ENCODE measurements at places on chromosomes 16 and 17.

GRCh38 chr17:82053130-82053529, 1.4 kb downstream of the GPS1 start:
- no peak for DNase-seq

- no peak for DNase-seq
These were observed 94.6 kb upstream of the SALL1 start for GRCh38 chr16:51245658-51245995.

- DNase-seq: no peak
These were observed 46.0 kb downstream of the CDH11 start for GRCh38 chr16:65075877-65076276.

GRCh38 chr16:86565181-86565631, 1.4 kb upstream of the FOXC2 start:
- no peak for DNase-seq

GRCh38 chr17:45040459-45040858, 11.0 kb downstream of the DCAKD start:
- no peak for DNase-seq

- DNase-seq: no peak
These were observed 21.6 kb downstream of the PIP4K2B start for GRCh38 chr17:38777641-38778250.

GRCh38 chr17:6191405-6192324, 121.5 kb downstream of the WSCD1 start:
- DNase-seq: no peak

DNA sequence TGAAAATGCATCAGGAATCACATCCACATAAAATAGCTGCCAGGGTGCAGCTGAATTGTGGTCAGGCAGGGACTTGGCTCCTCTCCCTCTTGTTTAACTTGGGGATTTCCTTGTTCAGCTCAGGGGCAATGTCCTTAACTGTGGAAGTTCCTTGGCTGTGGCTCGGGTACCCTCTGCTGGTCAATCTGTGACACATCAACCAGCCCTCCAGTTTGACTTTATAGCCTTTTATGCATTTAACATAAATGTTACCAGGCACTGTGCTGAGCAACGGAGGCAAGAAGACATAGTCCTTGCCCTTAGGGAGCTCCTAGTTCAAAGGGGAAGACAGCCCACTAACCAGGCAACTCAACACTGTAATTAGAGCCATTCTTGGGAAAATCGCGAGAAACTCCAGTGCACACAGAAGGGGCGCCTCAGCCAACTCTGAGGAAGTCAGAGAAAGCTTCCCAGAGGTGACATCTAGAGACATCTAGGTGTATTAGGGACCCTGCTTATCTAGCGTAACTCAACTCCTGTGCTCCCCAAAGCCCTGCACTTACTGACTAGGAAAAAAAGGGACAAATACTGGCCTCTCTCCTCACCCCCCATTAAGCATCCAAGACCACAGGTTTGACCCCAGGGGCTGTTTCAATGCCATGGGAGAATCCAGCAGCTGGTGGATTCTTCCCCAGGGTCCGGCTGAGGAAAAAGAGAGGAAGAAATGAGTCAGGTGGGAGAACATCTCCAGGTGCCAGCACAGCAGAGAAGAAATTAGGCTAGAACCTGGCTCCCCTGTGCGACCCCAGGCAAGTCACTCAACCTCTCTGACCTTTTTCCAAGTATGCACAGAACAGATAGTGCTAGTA, 17.3 kb upstream of the EEF2K start:
- DNase-seq: peak; percentile 80

DNA sequence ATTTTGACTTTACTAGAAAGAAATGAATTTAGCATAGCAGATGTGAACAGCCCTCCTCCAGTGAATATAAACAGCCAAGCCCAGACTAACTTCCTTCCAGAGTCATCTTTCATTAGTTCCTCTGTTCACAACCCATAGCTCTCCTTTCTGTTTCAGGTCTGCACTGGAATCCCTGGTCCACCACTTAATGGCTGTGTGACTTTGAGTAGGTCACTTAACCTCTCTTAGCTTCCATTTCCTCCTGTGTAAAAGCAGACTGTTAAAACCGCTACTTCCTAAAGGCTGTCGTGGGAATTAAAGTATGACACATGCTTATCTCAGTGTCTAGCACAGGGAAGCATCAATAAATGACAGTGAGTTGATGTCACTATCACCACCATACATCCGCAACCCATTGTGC, 7.5 kb downstream of the SLC6A4 start:
- no peak for DNase-seq

- no peak for DNase-seq
These were observed 88.0 kb downstream of the STXBP4 start for GRCh38 chr17:55056526-55056925.

DNA sequence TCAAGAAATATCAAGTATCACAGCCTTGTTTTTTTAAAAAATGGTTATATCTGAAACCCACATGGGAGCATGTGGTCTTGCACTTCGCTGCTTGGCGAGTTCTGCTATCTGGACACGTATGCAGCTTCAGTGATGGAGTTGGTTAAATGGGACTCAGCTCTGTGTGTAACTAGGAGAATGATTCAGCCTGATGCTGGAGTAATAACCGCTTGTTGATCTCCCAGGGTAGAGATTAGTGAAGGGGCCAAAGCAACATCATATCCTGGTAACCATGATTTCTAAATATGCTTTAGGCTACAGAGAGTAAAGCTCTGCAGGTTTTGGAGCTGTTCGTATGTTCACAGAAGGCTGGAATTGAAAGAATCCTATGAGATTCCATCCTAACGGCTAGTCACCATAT, 63.2 kb downstream of the IQCK start:
- DNase-seq: no peak

DNA sequence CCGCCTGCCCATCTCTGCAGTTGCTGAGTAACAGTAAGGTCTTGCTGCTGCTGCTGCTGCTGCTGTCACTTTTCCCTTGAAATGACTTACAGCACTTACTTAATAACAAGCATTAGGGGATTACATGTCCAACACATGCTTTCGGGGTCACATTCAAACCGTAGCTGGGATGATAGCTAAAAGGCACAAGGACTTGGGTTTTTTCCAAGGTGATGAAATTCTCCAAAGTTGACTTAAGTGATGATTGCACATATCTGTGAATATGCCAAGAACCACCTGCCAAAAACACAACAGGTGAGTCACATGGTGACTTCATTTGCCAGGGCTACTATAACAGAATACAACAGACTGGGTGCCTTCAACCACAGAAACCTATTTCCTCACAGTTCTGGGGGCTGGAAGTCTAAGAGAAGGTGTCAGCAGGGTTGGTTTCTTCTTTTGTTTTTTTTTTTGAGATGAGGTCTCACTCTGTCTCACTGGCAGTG, 121.9 kb upstream of the TNRC6C start:
- peak; percentile 28 for DNase-seq

GRCh38 chr16:55655381-55655896, 349 bp upstream of the SLC6A2 start:
- DNase-seq: no peak

- no peak for DNase-seq
These were observed 258.3 kb downstream of the FOXL1 start for GRCh38 chr16:86836503-86837129.

DNA sequence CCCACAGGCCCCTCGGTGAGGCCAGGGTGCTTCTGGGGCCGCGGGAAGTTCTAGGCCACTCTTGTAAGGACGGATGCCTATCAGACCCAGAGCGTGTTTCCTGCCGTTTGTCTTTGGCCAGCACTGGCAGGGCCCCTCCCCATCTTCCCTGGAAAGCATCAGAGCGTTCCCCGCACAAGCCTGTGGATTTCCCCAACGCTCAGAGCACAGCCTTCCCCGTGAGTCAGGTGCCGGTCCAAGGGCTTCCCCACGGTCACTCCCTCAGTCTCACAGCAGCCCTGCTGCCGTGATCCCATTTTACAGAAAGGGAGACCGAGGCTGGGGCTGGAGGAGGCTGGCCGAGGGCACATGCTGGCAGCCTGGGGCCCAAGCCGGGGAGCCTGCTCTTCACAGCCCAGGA, 33.7 kb downstream of the CRISPLD2 start:
- DNase-seq: no peak

DNA sequence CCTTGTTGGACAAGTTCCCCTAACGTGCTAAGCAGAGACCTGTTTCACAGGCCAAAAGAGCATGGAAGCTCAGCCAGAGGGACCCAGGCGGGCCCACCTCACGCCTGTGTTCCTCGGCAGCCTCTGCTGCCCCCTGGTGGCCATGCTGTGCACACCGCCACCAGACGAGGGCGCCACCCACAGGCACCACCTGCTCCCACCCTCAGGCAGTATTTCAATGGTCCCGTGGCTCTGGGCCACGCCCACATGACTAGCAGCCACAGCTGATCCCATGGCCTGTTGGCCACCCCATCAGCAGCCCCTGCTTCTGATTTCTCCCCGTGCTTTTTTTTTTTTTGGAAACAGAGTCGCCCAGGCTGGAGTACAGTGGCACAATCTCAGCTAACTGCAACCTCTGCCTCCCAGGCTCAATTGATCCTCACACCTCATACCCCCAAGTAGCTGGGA, 18.9 kb downstream of the MPG start:
- peak; percentile 90 for DNase-seq

GRCh38 chr17:62666061-62666800, 38.8 kb downstream of the MRC2 start:
- no peak for DNase-seq

- no peak for DNase-seq
These were observed 2.9 kb downstream of the MCRIP2 start for GRCh38 chr16:644556-644955.

DNA sequence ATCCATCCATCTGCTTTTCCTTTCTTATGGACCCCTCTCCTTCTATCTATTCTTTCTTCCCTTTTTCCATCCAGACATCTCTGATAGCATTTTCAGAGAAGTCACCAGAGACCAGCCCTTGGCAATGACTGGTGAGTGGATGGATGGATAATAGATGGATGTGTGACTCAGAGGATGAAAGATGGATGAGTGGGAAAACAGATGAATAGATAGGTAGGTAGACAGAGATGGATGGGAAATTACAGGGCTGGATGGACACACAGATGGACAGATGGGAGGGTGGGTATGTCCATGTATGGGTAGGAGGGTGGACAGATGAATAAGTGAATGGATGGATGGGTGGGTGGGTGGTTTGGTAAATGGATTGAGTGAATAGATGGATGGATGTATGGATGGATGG, 101.0 kb downstream of the LITAF start:
- DNase-seq: no peak

- no peak for DNase-seq
These were observed 6.5 kb downstream of the TM4SF5 start for GRCh38 chr17:4777969-4778760.

DNA sequence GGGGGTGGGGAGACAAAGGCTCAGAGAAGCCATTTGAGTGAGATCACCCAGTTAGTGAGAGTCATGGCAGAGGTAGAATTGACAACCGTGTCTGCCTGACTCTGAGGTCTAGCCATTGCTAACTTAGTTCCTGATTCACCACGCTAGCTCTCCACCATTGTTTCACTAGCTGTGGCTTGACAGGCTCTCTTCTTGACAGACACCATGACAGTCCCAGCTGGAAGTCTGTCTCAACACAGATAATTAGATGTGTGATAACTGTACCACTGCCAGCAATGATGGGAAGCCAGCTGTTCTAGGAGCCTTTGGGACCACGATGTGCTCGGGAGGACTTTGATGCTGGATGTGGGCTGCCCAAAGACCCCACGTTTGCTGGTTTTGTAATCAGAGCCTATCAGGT, 170.5 kb upstream of the CACNG3 start:
- DNase-seq: no peak

DNA sequence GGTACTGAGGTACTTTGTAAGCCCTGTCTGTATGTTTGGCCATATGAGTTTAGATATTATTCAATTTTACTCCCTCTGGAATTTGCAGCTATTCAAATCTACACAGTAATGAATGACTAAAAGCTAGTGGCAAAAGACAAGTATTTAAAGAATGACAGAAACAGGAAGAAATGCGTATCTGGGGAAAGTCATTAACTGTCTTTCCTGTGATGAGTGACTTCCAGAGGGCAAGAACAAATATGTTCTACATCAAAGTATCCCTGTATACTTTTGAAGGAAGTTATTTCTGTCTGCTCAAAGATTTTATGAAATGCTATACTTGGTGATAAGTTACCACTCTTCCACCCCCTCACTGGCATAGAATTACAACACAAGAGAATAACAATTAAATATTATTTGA, 489.3 kb upstream of the SOX9 start:
- DNase-seq: no peak

DNA sequence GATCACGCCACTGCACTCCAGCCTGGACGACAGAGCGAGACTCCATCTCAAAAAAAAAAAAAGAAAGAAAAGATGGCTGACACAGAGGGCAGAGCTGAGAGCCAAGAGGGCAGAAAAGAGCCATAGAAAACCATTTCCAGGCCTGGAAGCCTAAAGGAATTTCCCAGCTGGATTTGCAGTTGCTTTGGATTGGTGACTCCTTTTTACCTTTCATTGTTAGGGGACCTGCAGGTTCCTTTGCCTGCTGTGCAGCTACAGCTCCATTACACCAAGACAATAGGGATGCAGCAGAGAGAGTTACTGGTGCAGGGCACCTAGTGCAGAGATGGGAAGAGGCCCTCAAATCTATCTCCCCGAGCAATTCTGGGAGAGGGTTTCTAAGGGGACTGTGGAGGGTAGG, 18.4 kb downstream of the ZNF668 start:
- DNase-seq: no peak

DNA sequence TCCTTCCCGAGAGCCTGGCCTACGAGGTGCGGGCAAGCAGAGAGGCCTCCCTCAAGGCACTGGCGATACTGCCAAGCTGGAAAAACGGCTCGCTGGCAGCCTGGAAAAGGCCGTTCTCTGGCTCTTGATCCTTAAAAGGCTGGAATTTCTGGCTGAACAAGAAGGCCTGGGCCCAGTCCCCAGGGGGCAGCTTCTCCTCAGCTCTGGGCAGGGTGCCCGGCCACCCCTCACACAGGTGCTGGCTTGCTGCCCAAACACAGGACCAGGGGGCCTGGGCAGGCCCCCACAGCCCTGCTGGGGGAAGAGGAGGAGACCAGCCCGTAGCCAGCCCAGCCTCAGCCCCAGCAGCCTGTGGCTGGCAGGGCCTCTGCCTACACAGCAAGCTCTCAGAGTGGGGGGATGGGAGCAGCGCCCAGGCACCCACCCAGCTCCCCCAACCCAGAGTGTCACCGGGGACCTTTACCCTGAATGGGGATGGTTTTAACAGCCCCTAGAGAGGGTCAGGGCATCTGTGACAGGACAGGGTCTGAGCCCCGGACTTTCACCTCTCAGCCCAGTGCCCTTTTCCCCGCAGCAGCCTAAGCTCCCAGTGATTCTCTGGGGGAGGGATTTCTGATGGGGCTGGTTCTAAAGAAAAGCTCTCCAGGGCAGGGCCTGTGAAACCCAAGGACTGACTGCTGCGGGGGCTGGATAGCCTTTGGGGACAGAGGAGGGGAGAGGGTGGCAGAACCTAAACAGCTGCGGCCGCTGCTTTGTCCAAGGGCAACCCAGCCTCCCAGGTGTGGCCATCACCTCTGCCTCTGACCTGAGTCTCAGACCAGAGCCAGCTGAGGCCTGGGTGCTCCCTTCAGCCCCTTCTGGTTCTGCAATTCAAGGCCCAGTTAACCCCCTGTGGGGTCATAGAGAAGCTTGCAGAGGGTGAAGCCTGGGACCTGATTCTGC, 38.6 kb upstream of the TOB1 start:
- DNase-seq: no peak

GRCh38 chr17:50573866-50574611, 13.5 kb downstream of the CACNA1G start:
- no peak for DNase-seq

All from CD4-positive, alpha-beta T cell treated with Interleukin-15 for 1 hour (primary cell).